Head of caudate nucleus (tissue), 42 donors: ENCODE measurements at places on chromosomes 3 and 15.
A peak's percentile ranks its signal among the peaks of the same experiment; 100 is the strongest.

- no peak for DNase-seq
Observed at GRCh38 chr3:14208977-14209394, 30.4 kb downstream of the LSM3 start.

DNA sequence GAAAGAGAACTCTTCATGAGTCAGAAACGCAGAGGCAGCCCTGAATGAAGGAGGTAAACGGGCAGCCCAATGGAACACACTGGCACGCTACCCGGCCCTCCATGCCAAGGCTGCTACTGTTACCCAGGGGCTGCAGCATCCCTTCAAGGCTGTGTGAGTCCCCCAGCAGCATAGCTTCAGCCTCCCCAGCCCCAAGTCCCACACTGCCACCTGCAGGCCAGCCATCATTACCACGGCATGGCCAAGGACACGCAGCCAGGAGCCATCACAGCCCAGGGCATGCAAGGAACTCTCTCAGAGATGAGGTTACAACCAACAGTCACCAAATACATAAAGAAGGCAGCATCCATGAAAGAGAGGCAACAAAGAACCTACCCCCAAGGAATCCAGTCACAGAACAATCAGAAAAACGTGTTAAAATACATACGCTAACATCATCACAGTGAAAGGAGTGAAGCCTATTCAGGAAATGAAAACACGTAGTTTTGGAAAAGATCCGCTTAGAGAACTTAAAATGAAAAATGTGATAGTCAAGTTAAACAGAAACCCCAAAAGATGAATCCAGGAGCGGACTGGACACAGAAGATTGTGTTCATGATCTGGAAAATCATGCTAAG, 22.4 kb downstream of the PLA2G4F start:
- peak; percentile 26 for DNase-seq

DNA sequence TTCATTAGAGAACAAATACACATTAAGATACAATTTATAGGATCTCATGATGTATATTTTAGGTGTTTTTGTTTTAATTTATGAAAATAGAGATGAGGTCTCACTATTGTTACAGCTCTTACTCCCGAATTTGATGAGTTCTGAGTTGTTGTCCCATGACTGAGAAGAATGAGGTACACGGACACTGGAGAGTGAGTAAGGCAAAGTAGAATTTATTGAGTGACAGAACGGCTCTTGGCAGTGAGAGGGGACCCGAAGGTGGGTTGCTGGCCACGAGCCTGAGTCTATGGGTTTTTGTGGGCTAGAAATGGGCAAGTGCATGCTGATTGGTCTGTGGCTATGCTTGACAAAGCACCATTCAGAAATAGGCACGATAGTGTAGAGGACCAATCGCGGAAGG, 3.1 kb upstream of the RNF168 start:
- no peak for DNase-seq

DNA sequence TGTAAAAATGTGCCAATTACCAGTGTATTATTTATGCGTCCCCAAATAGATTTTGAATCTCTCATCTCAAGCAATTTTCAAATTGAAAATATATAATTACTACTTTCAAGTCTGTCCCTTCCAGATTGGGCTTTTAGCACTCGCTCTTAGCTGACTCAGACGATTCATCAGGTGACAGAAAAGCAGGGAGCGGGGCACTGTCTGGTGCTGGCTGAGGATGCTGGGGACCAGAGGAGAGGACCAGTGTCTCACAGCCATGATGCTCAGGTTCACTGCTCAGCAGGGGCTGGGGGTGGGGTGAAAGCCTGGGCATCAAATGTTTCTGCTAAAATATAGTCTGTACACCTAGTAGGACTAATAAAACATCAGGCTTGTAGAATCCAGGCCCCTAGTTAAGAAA, 199.9 kb downstream of the GABRG3 start:
- DNase-seq = no peak

DNA sequence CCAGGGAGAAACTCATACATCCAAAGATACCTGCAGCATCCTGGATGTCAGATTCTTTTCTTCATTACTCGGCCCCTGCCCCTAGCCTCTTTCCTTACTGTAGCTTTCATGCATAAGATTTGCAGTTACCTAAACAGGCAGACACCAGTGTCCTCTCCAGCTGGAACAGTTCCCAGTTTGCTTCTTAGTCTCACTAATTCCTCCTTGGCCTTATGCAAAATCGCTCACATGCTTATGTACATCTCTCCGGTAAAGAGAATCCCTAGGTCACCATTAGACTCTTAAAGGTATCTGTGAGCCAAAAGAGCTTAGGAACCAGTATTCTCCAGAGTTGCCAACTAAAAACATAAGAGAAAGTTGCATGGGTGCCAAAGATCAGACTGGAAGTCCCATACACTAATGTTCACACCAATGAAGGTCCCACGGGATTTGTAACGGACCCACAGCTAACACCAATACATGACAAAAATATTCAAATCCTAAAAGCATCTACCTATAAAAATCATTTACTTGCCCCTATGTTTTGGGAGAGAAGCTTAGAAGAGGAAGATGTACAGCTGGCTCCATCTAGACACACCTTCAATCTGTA, 66.6 kb downstream of the CBLB start:
- no peak for DNase-seq

DNA sequence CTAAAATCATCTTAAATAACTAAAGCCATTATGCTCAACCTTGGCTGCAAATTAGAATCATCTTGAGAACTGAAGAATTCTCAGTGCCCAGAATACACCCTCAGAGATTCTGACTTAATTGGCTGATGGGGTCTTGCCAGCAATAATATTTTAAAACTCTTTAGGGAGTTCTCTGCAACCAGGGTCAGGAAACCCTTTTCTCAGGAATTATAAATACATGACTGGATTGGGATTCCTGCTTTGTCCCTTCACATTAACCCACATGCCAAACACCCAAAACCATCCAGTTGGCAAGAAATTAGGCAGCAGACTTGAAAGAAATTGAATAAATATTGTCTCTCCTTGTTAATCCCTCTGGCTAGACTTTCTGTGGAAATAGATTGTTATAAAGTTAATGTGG, 482.3 kb upstream of the NECTIN3 start:
- DNase-seq = no peak

- no peak for DNase-seq
Observed at GRCh38 chr15:41982133-41982930, 10.0 kb upstream of the EHD4 start.

DNA sequence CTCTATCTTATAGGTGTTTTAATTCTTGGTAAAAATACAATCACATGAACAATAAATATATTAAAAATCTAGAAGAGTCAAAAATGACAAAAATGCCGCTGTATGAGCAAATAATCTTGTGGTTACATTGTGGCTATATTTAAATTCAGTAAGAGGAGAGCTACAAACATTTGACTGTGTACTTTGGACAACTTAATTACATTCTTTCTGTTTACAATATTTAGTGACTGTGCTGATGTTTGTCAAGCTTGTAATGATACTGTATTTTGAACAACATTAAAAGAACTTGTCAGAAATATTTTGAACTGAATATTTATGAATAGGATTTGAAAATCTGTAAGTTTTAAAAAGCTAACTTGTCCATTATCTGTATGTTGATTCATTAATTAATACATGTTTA, 598.3 kb downstream of the SI start:
- DNase-seq = no peak

- DNase-seq = peak; percentile 65
Observed at GRCh38 chr3:14266361-14266760, 87.7 kb downstream of the LSM3 start.

DNA sequence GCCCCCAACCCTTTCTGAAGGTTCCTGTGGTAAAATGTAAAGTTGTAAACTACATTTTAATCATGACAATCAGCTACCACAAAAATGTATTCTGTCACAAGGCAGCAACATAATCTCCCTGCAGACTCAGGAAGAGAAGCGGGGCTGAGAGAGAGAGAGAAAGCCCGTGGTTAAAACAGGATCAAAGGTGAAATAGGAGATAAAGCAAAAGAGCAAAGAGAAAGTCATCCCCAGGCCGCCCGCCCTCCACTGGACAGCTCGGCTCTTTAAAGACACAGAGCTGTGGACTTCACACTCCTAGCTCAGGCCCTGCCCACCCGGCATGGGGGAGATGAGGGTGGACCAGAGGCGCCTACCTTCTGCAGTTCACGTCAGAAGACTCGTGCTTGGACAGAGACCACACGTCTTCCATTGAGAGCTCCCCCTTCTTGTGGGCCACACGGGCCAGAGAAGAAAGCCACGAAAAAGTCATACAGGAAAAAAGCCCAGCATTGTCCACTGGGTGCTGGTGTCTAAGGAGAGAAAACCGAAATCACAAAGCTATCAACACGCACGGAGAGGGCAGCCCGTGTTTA, 29.4 kb downstream of the ABCC5 start:
- DNase-seq = no peak

DNA sequence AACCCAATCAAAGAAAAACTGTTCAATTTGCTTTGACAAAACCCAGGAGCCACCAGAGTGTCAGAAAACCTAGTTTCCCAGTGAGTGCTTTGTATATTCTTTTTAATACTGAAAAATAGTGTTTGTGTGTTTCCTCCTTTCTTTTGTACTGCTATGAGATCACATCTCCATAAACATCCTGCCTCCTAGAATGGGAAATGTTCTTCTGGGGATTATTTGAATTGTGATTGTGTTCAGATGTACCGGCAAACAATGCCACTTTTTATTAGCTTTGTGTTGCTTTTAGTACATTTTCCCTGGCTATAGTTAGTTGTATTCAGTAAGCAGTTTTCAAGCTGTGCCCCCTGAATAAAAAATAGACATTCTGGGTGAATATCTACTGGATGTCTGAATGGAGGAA, 148.0 kb upstream of the NR2E3 start:
- DNase-seq = no peak

GRCh38 chr3:62241279-62241678, 132.1 kb downstream of the FEZF2 start:
- no peak for DNase-seq

DNA sequence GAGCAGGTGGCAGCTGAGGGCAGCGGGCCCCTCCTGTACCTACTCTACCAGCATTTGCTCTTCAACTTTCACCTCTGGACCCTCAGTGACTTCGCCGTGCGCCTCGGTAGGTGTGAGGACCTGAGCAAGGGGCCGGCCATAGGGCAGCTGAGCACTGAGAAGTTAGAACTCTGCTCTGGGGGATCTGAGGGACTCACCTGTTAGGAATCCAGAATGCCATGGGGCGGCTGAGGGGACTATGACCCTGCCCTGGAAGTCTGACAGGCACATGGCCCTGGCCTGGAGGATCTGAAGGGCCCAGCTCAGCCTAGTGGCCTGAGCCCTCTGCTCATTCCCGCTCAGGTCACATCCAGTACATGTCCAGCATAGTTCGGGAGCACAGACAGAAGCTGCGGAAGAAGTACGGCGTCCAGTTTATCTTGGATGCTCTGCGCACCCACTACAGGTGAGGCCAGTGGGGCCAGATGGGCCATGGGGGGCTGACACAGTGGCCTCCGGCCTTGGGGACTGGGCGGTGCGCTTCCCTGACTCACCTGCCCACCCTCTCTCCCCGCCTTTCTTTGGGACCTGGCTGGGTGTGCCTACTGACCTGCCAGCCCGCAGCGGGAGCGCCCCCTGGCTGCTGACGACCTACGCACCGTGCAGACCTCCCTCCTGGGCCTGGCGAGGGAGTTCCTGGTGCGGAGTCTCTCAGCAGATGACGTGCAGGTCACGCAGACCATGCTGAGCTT, 18.8 kb downstream of the NBEAL2 start:
- no peak for DNase-seq

GRCh38 chr15:63274427-63274826, 3.0 kb upstream of the APH1B start:
- DNase-seq = no peak

DNA sequence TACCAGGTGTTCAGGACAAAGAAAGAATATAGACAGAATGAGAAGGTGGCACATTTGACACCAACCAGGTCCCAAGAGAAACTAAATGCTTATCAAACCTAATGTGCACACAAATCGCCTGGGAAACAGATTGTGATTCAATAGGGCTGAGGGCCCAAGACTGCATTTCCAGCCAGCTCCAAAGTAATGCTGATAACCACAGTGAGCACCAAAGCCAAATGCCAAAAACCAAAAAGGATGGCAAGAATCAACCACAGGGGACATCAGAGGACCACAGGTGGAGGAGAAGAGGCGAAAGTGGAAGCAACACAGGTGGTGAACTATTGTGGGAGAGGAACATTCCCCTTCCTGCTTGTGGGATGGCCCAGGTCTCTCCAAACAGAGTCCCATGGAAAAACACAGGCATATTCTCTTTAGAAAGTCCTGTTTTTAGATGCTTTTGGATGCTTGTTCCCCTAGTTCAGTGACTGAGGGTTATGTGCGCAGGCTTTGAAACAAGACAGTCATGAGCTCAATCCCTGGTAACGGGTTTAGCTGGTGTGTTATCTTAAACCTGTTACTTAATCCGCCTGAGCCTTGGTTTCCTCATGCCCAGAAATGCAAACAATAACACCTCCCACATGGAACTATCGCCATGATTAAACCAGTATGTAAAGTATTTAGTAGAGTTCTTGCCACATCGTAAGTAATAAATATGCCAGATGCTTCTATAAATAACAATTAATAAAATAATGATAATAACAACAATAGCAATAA, 241.7 kb downstream of the ATP8B4 start:
- DNase-seq = no peak

- no peak for DNase-seq
Observed at GRCh38 chr3:66402596-66403290, 98.1 kb downstream of the LRIG1 start.

DNA sequence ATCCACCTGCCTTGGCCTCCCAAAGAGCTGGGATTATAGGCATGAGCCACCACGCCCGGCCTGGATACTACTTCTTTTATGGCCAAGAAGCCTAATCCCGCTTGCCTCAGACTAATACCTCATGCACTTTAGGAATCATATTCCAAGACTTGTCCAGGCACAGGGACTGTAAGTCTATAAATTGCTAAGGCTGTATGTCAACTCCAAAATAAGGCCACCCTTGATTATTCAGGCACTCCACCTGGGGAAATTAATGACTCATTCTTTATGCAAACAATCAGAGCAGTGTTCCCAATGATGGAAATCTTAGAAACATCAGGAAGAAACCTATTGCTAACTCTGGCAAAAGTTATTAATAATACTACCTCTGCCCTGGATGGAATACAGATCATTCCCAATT, 98.4 kb downstream of the ERC2 start:
- no peak for DNase-seq

DNA sequence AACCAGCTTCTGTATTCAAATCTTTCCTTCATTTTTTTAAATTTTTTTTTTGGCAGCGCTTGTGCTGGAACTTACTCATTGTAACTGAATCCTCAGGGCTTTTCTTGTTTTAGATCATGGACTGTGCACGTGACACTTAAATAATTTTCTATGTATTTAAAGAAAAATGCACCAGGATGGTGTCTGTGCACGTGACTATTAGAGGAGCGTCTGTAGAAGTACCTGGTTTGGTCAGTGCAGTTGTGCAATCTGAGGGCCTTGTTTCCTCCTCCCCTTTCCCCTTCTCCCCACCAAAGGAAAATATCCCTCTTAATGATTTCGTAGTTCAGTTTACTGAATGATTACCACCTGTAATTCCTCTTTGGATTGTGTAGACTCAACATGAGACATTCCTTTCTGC, 31.3 kb downstream of the EDEM1 start:
- no peak for DNase-seq

DNA sequence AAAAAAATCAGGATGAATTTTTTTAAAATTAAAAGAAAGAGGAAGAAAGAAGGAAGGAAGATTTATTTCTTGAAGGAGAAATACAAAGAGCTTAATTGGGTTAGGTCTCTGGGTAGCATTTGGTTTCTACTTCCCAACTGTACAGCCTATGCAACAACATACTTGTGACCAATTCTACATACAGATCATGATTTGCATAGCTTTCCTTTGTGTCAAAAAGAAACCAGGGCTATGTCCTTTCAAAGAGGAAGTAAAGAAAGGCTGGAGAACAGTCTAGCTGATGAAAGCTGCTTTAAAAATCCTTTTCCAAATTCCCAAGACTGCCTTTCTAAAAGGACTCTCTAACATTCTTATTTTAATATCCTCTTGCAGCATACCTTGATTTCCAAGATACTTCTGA, 6.1 kb upstream of the HGD start:
- no peak for DNase-seq
